ENCODE measurements at places on chromosomes 5 and 9.

DNA sequence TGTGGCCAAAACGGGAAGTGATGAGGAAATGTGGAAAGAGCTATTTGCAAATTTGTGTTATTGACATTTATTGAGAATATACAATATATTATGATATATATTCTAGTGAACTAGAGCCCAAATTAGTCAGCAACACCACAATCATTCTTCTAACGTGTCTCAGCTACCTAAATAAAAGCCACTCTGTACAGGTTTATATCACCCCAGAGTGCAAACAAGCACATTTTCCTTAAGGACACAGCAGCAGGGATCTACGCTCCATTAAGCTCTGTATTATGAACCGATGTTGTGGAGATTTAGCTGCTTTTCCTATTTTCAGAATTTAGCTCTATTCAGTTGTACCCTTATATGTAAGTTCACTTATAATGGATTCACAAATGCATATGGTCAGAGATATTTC, 77.9 kb downstream of the CDH18 start:
- DNase-seq, result no peak

GRCh38 chr5:170508660-170509347, 5.0 kb downstream of the KCNIP1 start:
- no peak for DNase-seq

GRCh38 chr5:160390787-160391696, 8.8 kb downstream of the FAM200C start:
- no peak for DNase-seq

DNA sequence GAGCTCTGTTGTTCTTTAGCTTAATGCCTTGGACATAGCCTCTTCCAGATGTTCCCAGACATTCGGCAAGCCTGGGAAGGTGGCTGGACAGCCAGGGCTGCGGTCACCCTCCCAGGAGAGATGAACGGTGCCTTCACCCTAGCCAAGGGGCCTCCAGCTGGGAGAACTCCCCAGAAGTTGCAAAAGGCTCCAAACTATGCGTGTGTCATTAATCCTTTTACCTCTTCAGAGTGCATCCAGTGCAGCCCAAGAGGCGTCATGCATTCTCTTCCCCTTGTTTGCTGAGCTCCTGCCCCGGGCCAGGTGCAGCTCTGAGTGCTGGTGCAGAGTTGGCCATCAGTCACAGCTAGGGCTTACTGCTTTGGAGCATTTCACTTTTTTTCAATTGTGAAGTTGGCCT, 22.8 kb downstream of the HMCN2 start:
- DNase-seq, result no peak

DNA sequence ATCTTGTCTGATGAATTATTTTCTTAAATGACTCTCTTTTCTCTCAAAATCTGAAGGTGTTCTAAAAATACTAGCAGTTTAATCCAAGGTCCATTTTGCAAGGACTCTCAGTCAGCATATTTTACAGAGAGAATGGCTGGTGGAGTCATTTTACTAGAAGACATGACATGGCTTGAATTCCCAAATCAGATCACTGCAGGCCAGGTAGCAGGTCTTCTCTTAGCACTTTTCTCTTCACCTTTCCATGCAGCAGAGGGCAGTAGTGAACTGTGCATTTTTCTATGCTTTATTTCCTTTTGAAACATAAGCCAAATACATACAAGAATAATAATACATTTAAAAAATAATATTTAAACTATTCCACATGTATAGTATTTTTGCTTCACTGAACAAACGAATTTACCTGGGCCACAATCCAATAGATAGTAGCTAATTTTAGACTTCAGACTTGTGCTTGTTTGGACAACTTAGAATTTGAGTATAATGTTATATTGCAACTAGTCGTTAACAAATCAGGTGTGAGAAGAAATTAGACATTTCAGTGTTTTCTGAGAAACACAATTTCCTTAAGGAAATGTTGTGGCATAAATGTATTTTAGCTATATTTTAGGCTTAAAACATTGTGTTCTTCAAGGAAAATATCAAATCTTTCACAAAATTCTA, 289.4 kb upstream of the DAB2 start:
- peak; percentile 21 for DNase-seq

DNA sequence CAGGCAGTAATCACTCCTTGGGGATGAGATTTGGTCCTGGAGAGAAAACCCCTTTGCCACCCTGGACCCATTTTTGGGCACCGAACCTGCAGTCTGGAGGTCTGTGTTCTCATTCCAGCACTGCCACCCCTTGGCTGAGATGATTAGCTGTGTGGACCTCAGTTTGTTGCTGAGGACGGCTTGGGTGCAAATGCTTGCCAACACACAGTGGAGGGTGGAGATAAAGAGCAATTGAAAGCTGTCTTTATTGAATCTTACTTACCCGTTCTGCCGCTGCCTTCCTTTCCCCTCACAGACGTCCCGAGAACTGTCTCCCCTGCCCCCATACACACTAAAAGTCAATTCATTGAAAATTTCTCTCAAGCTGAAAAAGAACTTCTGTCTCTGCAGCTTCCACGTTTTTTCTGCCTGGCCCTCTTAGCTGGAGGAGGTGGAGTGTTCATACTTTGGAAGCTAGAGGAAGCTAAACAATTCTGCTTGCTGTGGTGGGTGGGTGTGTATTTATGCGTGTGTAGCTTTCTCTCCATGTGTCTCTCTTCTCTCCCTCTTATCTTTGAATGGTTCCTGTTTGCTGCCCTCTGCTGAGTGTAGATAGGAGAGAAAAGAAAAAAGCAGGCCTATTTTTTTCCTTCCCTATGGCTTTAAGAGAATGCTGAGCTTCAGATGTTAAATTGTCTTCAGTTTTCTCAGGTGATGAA, 6.6 kb downstream of the GALNT10 start:
- no peak for DNase-seq

GRCh38 chr5:522899-523440, 1.3 kb downstream of the SLC9A3 start:
- DNase-seq, result no peak

- no peak for DNase-seq
Measured at GRCh38 chr9:15086778-15087324, 176.6 kb upstream of the FREM1 start.

DNA sequence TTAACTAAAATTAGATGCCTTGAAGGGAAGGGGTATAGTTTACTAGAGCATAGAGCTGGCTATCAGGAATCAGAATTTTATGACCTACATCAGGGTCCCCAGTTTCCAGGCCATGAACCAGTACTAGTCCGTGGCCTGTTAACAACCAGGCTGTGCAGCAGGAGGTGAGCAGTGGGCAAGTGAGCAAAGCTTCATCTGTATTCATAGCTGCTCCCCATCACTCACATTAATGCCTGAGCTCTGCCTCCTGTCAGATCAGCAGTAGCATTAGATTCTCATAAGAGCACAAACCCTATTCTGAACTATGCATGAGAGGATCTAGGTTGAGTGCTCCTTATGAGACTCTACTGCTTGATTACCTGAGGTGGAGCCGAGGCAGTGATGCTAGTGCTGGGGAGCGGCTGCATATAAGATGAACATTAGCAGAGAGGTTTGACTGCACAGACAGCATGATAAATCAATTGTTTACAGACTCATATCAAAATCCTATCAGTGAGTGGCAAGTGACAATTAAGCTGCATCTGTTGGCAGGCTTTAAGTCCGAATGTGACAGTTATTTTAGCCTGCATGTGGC, 44.6 kb downstream of the TAF11L14 start:
- DNase-seq, result no peak

- no peak for DNase-seq
Measured at GRCh38 chr9:137778914-137779313, 98.7 kb upstream of the CACNA1B start.

Measured in activated T-cell treated with anti-CD3 and anti-CD28 coated beads, Interleukin-2, amount 50 U/mL, for 4 hours (primary cell).